ENCODE measurements at places on chromosomes 5 and 9. TPM values are rescaled to one million over a fixed set of nuclear protein-coding genes. Genes with fewer than 3 reads are reported as not detected.

IL17B gene
- total RNA-seq, result not detected

PLAC8L1 gene
- not detected for total RNA-seq

SPINK4 gene
- total RNA-seq, result not detected

PCDHAC2 gene
- 1.9 TPM for total RNA-seq

TGFBI gene
- total RNA-seq, result 16.4 TPM

DCTN3 gene
- total RNA-seq, result 45.6 TPM

F2RL1 gene
- total RNA-seq, result 10.6 TPM

NEUROG1 gene
- not detected for total RNA-seq

SPINK7 gene
- not detected for total RNA-seq

C5orf58 gene
- total RNA-seq, result not detected

KIAA0825 gene
- 3.7 TPM for total RNA-seq

GARIN3 gene
- not detected for total RNA-seq

SCGB3A2 gene
- not detected for total RNA-seq

SNCAIP gene
- 5.4 TPM for total RNA-seq

GRIA1 gene
- total RNA-seq, result 3.3 TPM

C5orf63 gene
- total RNA-seq, result 1.5 TPM

HRH2 gene
- 0.19 TPM for total RNA-seq

INSL6 gene
- total RNA-seq, result not detected

MARCOL gene
- total RNA-seq, result not detected

CNTFR gene
- total RNA-seq, result 37.2 TPM

OR1Q1 gene
- total RNA-seq, result not detected

CTSV gene
- total RNA-seq, result 52.2 TPM

Measured in neural progenitor cell (in vitro differentiated cells).